ENCODE measurements at places on chromosomes 3 and 15.

- DNase-seq, result no peak
Measured at GRCh38 chr3:131704098-131704497, 201.3 kb upstream of the MRPL3 start.

DNA sequence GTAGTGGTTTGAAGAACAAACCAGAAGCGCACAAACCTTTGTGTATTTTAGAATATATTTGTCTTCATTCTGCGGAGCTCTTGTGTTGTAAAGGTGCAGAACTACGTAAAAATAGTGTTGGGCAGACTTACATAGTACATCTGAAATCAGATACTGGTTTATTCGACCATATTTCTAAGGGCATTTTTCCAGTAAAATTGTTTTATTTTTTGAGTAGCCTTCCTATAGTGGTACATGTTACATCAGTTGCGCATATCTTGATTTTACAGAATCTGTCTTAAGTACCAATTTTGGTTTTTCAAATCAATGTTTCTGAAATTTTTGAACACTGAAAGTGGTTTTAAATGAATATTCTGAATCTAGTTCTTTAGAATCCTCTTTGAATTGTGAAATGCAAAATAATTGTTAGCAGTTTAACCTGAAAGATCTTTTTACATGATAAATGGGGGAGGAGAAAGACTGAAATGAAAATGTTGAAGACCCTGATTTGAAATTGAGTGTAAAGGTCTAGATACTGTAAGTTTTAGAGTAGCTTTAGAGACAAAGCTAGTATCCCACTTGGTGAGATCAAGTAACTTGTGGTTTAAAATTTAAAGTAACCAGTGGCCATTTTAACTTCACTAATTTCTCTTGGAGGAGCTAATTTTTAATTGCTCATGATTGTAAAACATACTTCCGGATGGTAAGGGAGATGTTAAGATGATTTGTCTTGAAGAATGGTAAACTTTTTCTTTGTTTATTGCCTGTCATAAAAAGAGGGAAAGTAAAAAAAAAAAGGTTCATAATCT lies 15.5 kb upstream of the CHD2 start:
- DNase-seq, result no peak

DNA sequence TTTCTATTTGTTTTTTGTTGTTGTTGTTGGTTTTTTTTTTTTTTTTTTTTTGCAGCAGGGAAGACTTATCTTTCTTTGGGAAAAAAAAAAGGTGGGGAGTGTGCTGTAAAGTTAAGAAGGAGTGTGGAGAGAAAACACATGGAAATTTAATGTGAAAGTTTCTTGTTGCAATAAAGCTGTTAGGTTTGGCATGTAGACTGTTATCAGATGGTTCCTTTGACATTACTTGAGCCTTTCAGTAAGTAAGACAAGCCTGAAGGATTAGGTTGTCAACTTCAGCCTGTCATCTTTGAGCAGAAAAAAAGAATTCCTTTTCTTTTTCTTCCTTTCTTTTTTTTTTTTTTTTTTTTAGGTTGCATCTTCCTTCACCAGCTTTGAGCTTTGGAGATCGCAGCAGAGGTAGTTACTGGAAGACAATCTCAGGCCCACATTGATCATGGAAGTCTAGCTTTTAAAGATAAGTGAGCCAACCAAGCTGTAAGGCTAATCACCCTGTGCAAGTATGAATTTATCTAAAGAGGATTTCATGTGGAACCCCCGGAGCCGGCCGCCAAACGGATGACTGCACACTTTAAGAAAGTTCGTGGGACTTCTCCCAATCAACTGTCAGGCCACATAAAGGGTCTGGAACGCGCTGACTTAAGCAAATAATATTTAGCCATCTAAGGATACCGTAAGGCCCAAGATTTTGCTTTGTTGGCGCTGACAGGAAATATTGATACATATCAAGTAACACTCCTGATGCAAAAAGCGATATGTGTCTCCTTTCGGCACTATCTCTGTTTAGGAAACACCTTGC lies 1040.1 kb upstream of the NR2F2 start:
- DNase-seq, result no peak

- DNase-seq, result no peak
Measured at GRCh38 chr3:187293516-187294430, 2.2 kb upstream of the MASP1 start.

GRCh38 chr3:126424751-126425150 lies 30.0 kb downstream of the CFAP100 start:
- DNase-seq, result no peak

- no peak for DNase-seq
Measured at GRCh38 chr3:181614878-181615277, 96.8 kb upstream of the SOX2 start.

- DNase-seq, result no peak
Measured at GRCh38 chr3:126149960-126150515, 30.3 kb downstream of the ALDH1L1 start.

GRCh38 chr3:188270423-188270972 lies 116.5 kb downstream of the LPP start:
- peak; percentile 91 for DNase-seq
